ENCODE measurements at places on chromosomes 1 and 21.

GRCh38 chr1:156416993-156417392 is 48.0 kb downstream of the RHBG start:
- DNase-seq = no peak

GRCh38 chr1:95286479-95286878 is 52.5 kb downstream of the RWDD3 start:
- DNase-seq = no peak

- no peak for DNase-seq
Observed at GRCh38 chr1:194055536-194055935, 869.1 kb upstream of the B3GALT2 start.

DNA sequence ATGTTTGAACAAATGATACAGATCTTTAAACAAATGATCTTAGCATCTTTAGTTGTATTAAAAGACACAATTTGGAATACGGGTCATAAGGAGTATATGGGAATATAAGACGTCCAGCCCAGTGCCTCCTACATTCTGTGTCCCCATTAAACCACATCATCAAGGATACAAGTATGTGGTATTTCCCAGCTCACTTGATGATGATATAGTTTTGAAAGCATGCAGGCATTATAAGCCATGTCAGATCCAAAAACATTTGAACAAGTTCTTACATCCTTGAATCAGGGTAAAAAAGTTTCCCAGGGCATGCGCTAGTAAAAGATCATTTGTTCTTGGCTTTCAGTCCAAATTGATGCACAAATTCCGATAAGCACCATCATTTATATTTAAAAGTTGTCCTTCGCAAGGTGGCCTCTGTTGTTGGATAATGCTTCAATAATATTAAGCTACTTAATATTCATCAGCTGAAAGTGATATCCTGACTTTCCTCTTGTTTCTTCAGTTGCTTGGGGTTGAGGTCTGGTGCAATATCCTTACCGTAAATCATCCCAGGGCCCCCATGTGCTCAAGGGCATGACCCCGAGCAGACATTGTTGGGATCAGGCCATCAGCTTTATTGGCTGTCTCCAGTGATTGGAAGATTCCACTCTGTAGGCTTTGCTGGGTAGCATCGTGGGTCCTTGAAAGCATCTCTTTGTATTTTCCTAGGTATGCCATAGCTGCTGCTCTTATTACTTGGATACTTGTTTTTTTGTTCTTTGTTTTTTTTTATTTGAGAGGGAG is 61.8 kb downstream of the CENPF start:
- no peak for DNase-seq

GRCh38 chr21:45127937-45128336 is 53.6 kb downstream of the ADARB1 start:
- no peak for DNase-seq

DNA sequence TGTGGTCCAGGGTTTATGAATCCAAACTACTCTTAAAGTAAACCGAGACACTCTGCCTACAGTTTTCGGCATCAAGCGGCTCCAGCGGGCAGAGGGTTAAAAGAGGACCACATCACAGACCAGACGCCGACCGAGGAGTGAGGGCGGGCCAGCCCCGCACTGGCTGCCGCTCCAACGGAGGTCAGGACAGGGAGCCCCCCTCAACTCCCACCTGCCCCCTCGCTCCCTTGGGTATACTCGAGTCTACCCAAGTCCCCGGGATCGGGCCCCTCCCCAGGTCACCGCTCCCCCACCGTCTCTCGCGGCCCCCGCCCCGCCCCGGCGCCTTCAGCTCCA is 312 bp downstream of the ARNT start:
- no peak for DNase-seq

DNA sequence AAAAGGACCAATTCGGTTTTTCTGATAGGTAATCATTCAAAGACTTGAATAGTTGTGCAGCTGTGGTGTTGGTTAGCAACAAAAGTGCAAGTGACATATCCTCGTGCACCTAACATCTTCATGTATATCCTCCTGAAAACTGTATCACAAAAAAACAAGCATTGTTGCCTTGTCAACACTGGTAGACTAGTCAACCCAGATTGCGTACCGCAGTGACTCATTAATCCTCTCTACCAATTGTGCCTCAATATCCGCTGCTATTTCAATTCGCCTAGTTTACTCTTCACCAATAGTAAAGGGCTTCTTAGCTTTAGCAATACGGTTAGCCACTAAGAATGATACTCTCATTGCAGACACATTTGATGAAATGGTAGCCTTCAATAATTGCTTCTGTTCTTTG is 3.5 kb downstream of the HHAT start:
- DNase-seq = no peak

All from RPMI8226 (cell line).